Left cardiac atrium (tissue), 4 donors: ENCODE measurements at places on chromosomes 5 and 9. TPM values are rescaled to one million over a fixed set of nuclear protein-coding genes. Genes with fewer than 3 reads are reported as not detected.

DNA sequence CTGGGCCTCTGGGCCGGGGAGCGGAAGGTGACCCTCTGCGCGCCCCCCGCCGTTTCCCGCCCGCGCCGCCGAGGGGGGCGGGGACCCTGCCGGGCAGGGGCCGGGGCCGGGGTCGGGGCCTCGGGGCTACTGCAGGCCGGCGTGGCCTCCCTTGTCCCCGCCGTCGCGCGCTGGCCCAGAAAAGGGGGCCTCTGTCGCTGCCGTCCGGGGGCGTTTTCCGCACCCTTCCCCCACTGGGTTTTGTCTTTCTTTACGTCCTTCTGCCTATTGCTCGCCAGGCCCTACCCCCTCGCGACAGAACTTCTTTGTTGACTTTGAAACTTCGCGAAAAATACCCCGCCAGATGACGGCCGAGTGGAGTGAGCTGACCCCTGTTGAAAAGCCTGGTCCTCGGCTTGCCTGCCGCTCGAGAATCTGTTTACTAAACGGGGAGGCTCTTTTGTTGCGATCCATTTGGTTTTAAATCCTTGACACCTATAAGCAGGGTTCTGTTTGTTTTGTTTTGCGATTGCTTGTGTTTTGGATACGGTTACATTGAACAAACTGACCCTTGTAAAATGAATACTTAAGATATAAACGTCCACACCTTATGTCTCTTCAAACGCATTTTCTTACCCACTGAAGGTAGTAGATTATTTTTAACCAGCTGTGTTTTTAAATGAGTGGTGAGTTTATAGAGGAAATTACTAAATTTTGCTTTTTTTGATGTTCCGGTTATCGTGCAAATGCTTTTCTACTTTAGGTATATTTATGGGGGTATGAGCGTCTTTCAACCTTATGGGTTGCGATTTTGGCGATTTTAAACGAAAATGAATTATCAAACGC lies 765 bp downstream of the MARCHF6 start:
- DNase-seq, result peak; percentile 38

GRCh38 chr9:120846906-120847305 lies 4.2 kb upstream of the PSMD5 start:
- no peak for DNase-seq

DNA sequence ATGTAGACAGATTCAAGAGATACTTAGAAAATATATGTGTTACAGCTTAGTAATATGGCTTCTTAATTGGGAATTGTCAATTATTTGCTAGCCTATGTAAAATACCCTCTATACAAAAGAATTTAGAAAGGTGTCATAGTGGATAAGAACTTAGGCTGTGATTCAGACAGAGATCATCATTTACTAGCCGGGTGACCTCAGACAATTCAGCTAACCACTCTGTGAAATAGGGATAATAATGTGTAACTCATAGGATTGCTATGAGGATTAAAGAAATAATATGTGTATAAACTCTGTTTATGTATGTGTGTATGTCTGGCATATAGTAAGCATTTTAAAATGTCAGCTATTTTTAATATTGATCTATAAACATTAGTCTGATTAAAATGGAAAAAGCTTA lies 5.9 kb upstream of the LARS1 start:
- no peak for DNase-seq

DNA sequence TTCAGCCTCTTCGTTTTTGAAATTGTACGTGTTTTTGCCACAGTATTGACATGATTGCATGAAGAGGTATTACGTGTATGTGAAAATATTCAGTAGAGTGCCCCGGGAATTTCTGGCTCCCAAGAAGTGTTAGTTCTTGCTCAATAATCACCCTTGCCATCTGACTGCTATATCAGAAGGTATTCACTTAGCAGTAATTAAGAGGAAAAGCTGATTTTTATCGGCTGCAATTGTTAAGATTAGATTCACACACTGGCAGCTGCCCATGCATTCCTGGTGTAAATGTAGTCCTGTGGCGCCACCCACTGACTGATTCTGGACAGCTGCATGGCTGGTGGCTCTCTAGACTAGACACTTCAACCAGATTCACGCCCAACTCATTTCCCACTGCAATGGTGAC lies 440.1 kb upstream of the ADAMTS16 start:
- peak; percentile 57 for DNase-seq

SPEF2 gene
- 2.6 TPM for total RNA-seq

DNA sequence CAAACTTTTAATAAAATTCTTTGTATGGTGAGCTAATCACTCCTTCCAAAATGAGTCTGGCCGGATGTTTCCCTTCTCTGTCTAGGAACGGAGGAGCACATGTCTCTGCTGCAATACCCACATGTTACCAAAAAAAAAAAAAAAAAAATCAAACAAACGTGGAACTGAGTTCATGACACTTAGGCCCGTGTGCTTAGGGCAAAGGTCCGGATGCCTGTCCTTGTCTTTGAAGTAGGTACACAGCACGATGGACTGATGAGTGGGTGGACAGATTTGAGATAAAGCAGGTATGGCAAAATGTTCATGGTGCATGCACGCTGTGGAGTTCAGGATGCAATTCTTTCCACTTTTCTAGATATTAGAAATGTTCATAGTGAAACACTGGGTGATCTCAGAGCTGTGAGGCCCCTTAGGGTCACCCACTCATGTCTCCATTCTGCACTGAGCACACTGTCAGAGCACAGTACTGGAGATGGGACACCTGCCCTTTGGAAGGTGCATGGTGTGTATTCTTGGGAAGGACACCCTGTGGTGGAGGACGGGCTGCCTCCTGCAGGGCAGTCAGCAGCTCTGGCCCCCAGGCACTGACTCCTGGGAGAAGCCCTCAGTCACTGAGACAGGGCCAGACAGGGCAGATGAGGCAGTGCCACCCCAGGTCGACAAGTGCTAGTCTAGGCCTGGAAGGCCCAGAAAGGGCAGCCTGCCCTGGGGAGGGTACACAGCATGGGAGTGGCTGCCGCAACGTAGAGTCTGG lies 43.6 kb downstream of the GADD45G start:
- no peak for DNase-seq

GRCh38 chr9:96122282-96122681 lies 179.7 kb downstream of the HSD17B3 start:
- DNase-seq, result no peak

DNA sequence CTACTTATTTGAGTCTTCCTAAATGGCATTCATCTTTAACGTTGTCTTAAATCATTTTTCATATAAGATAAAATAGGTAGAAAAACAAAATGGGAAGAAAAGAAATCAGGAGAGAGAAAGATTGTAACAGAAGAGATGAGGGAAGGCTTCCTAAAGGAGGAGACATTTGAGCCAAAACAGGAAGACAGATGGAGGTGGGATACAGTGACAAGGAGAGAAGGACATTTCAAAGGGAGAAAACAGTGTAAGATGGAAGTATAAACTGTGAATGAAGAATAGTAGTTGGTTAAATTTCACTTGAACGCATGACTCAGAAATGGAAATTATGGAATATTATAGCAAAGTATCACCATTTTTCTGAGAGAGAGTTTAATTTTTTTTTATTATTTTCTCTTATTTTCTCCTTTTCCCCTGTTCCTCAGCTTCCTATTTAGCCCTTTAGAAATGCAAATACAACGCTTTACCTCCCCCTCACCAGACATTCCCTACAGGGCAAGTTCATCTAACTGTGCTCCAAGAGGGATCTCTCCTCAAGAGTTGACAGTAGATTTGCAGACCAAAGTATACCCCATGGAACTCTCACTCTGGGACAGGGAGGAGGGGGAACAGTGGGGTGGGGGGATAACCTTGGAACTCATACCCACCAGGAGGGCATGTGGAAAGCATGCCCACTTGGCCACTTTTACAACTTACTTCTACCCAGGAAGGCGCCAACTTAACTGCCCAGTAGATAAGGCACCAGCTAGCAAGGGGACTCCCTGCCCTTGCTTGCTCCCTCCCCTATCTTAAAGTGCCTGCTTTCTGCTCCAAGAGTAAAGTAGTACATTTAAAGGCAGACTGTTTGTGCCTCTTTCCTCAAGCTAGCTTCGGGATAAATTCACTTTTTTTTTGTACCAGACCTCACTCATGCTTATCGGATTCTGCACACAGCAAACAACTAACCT lies 304.7 kb upstream of the POU5F2 start:
- DNase-seq, result no peak

NRG2 gene
- total RNA-seq, result 1.3 TPM

GRCh38 chr5:132907161-132907560 lies 33.7 kb downstream of the LEAP2 start:
- no peak for DNase-seq

DNA sequence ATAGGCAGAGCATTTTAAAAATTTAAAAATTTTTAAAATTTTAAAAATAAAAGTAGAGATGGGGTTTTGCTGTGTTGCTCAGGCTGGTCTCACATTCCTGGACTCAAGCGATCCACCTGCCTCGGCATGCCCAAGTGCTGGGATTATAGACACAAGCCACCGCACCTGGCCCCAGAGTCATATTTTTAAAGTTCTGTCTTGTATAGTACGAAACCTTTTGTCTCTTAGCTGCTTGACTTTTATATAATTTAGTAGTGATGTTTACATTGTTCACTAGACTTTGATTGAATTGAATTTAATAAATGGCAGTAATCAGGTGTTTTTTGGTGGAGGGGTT lies 31.0 kb downstream of the LRRTM2 start:
- no peak for DNase-seq

- DNase-seq, result no peak
These were observed 3.7 kb downstream of the CDH6 start for GRCh38 chr5:31197183-31197582.

KIAA1191 gene
- 86.0 TPM for total RNA-seq

DNA sequence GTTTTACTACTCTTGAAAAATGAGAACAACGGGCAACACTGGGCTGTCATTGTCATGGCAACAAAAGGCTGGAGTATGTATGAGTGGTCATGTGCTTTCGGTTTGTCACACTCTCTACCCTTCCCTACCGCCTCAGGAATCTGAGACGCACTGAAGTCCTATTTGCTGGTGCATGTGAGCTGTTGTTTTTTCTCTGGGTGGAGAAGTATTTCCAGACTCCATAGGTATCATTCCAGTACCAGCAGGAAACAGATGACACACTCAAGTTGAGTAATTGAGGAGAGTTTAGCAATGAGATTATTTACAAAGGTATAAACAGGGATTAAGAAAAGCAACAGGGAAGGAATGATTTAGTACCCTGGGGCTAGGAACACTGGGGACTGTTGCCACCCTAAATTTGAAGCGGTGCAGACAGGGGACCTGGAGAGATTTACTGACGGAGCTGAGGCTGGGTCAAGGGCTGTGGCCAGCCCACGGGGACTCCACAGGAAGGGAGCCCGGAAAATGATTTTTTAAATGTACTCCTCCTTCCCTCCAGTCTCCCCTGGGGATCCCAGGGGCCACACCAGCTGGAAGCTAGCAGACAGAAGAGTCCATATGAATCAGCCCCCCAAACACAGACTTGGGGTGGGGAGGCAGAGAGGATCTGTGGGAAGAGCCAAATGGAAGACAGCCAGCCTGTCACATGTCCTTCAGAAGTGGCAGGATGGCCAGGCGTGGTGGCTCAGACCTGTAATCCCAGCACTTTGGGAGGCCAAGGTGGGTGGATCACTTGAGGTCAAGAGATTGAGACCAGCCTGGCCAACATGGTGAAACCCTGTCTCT lies 13.2 kb upstream of the ZBTB43 start:
- DNase-seq, result no peak

DNA sequence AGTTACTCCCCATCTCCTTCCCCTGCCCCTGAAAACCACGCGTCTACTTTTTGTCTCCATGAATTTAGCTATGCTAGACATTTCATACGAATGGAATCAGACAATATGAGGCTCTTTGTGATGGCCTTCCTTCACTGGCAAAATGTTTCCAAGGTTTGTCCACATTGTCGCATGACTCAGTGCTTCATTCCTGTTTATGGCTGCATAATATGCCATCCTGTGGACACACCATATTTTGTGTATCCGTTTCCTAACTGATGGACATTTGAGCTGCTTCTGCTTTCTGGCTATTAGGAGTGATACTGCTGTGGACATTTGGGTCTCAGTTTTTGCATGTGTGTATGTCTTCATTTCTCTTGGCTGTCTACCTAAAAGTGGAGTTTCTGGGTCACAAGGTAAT lies 14.5 kb downstream of the NTNG2 start:
- no peak for DNase-seq

GRCh38 chr5:7970816-7971215 lies 101.9 kb downstream of the MTRR start:
- no peak for DNase-seq

DNA sequence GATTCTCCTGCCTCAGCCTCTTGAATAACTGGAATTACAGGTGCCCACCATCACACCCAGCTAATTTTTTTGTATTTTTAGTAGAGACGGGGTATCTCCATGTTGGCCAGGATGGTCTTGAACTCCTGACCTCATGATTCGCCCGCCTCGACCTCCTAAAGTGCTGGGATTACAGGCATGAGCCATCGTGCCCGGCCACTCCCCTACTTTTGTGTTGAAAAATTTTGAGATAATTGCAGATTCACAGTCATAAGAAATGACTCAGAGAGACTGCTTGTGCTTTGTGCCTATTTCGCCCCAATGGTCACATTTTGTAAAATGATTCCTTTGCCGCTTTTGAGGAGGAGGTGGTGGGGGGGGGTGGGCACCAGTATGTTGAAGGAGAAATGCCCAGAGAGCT lies 48.1 kb upstream of the SH3PXD2B start:
- no peak for DNase-seq

GRCh38 chr9:98462310-98462709 lies 206.9 kb upstream of the TBC1D2 start:
- no peak for DNase-seq

GRCh38 chr9:68455451-68455850 lies 85.2 kb downstream of the TMEM252 start:
- no peak for DNase-seq

GRCh38 chr5:8396246-8396645 lies 527.3 kb downstream of the MTRR start:
- DNase-seq, result no peak

- DNase-seq, result no peak
These were observed 10.3 kb upstream of the FAT2 start for GRCh38 chr5:151601391-151601790.

ANKS6 gene
- total RNA-seq, result 6.5 TPM

DNA sequence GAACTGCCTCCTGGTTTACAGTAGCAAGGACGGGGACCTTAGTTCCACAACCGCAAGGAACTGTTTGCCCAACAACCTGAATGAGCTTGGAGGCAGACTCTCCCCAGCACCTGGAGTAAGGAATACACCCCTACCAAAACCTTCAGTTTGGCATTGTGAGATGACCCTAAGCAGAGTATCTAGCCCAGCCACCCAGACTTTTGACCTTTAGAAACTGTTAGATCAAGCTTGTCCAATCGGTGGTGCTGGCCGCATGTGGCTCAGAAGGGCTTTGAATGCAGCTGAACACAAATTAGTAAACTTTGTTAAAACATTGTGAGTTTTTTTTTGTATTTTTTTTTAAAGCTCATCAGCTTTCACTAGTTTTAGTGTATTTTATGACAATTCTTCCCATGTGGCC lies 86.9 kb upstream of the C9orf72 start:
- DNase-seq, result no peak

DNA sequence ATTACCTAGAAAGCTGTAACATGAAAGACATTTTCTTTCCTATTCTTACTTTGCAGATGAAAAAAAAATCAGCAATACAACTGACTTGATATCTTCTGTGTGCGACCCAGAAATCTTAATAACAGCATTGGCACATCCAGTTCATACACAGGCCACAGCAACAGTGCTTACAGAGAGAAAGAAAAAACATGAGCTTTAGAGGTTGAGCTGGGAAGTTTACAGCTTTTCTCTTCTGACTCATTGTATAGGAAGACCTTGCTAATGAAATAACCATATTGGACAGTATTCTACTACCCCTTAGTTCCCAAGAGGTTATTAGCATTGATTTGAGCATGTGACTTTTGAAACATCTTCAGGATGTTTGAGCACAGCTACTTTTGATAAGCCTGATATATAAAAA lies 1033.4 kb upstream of the DMAC1 start:
- DNase-seq, result no peak

- DNase-seq, result no peak
These were observed 45.9 kb upstream of the ITGA2 start for GRCh38 chr5:52943285-52943684.

NUP214 gene
- 29.0 TPM for total RNA-seq
